ENCODE measurements at places on chromosomes 7 and 10.

DNA sequence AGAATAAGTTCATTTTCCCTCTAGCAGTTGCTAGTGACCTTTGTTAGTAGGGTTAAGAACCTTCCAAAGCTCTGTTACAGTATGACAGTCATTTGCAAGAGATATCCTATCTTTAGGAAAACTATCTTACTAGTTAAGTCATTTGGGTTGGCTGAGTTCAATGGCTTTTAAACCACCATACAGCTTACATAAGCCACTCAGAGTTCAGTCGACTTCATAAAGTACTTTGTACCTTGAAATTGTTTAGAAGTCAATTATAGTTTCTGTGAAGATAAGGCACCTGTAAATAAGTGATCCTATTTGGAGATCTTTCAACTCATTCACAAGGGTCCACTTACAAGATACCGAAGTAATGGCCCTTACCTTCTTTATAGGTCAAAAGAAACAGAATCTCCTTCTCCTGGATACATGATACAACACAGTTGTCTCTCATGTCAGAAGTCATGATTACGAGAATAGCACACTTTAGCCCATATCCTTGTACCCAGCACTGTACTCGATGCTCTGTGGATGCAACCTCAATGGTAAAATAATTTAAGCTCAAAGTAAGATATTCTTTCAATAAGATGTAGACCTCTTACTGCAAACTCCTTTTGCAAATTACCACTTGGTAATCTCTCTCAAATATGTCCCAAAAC is 11.9 kb upstream of the ABCC2 start:
- no peak for DNase-seq

DNA sequence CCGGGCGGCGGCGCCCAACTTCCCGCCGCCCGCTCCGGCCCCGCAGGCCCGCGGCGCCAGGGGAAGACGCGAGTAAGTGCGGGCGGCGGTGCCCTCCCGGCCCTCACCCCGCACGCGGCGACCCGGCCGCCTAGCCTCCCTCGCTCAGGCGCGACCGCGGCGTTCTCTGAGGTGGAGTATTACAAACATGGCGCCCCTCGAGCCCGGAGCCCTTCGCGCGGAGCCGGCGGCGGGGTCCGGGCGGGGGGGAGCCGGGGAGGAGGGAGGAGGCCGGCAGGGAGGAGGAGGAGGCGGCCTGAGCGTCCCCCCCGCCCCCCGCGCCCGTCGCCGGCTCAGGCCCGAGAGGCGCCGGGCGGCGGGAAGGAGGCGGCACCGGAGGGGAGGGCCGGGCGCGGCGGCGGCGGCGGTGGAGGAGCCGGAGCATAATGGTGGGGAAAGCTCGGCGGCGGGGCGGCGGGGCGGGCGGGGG is at the start of gene ZMYND11:
Gene ZMYND11, plus strand, starts transcription at position 324 of the 469 bp plus-strand sequence. CDS start 44,558 bp downstream, outside the sequence.
- peak; percentile 50 for DNase-seq

DNA sequence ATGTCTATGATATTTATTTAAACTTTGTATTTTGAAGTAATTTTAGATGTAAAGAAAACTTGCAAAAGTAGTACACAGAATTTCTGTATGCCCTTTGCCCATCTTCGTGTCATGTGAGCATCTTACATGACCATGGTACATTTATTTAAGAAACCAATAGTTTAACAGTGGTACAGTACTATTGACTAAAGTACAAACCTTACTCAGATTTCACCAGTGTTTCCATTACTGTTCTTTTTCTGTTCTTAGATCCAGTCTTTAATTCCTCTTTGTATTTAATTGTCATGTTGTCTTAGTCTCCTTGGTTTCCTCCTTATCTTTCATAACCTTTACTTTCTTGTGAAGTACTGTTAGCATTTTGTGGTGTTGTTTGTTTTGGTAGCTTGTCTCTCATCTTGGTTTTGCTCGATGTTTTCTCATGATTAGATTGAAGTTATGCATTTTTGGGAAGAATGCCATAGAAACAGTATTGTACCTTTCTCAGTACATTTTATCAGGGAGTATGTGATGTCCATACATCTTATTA is 24.1 kb downstream of the TAX1BP1 start:
- DNase-seq = no peak

- no peak for DNase-seq
Measured at GRCh38 chr7:101575168-101575567, 53.9 kb downstream of the MYL10 start.

DNA sequence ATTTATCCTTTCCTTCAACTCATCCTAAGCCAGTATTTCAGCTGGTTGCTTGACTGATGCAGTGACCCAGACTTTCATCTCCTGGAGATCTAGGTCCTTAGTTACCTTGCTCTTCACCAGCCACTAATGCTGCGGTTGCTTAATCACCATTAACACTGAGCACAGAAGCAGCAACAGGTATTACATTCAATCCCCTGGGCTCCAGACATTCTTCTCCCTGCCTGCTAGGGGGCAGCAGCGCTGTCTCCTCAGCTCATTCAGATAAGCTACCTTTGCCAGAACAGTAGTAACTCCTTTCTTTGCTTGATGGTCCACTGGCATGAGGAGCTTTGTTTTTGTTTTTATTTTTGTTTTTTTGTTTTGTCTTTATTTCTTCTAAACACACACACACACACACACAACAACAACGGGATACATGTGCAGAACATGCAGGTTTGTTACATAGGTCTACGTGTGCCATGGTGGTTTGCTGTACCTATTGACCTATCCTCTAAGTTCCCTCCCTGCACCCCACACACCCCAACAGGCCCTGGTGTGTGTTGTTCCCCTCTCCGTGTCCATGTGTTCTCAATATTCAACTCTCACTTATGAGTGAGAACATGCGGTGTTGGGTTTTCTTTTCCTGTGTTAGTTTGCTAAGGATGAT is 1043.2 kb upstream of the C7orf33 start:
- no peak for DNase-seq

DNA sequence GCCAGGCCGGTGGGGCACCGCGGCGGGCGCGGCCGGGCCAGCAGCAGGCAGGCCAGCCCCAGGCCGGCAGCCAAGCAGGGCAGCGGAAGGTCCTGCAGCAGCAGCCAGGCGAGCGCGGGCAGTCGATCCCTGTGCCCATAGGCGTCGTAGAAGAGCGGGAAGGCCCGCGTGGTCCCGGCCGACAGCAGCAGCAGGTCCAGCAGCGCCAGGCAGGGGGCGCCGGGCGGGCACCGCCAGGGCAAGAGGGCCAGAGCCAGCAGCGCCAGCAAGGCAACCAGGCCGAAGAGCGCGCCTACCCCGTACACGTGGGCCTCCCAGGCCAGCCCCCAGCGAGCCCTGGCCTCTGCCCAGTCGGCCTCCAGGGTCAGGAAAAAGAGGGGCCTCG is 8.4 kb upstream of the RBM28 start:
- DNase-seq = no peak

GRCh38 chr7:36748017-36748487 is 23.8 kb upstream of the AOAH start:
- no peak for DNase-seq

GRCh38 chr10:101450277-101451080 is 96.5 kb downstream of the BTRC start:
- no peak for DNase-seq

GRCh38 chr10:74755273-74755672 is 71.1 kb upstream of the KAT6B start:
- DNase-seq = peak; percentile 14

DNA sequence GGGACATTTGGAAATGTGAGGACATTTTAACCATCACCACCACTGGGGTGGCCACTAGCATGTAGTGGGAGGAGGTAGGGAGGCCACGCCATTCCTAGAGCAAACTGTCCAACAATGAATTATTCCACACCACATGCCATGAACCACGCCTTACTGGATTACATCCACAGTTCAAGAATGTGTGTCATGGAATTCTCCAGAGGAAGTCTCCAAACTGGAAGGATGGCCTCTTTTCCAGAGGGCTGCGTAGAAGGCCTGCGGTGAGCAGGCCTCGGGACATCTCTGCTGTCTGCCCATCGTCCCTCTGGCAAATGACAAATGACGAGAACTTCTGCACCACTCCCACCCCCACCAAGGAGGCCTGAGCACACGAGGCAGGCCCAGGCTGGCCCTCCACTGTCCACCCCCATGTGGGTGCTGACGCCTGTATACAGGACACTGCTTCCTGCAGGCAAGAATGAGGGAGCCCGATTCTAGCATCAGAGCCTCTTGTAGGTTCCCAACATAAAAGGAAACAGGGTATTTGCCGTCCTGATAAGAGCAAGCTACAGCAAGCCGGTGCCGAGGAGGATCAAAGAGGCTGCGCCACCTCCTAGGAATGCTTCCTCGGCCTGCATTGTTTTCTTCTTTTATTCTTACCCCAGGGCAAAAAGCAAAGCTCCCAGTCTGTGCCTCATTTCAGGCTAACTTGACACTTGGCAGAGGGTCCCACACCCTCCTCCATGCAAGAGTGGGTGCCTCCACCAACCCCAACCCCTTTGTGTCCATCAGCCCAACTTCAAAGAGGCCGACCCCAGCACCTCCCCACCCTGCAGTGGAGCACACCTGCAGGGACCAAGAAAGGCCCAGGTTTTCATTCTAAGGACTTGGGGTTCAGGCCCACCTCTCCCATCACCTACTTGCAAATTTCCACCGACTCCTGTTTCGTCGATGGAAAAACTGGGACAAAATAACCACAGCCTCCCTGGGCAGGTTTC is 23.9 kb downstream of the TNS3 start:
- DNase-seq = no peak

DNA sequence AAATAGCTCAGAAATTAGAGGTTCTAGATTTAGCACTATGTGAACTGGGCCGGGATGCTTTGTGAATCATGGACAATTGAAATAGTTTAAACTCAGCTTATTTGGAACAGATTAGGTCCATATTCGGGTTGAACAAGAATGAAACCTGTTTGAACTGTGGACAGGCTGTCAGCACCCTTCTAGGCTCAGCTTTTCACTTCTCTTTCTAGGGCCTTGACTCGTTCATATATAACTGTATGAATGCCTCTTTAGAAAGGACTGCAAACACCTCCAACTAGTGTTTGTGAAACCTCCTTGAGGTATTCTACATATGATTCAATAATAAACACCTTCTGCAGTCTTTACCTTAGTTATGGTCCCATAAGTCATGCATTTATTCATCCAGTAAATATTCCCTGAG is 115.6 kb downstream of the REEP3 start:
- DNase-seq = no peak

DNA sequence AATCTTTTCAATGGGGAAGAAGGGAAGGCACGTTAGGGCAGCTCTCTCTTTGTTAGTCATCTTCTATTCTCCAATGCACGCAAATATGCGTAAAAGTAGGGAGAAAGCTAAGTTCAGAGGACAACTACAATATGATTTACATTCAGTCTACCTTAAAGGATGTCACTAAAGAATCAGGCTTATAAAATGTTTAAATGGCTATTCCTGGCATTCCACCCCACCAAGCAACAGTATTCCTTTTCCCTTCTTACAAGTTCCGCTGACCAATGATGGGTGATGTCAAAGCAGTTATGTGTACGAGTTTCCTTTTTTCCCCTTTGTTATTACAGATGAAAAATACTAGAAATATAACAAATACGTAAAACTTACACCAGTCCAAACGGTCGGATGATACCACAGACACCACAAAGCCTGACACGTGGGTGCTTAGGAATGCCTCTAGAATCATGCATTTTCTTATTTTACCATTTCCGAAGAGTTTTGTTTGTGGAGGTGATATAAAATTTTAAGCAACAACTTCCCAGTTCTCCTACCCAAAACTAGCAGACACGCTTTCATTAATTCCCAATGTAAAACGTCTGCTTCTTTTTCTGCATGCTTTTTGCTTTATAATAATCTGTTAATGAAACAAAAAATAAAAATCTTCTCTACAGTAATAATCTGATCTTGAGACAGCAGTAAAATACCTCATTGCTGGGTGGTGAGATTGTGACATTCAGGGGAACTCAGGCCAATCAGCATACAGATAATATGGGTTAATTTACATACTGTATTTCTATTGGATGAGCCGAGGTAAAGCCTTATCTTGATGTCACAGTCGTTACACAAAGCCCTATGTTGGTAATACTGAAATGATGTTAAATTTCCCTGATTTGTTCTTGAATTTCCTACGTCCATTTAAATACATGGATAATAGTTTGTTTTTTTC is 708 bp upstream of the GPR85 start:
- DNase-seq = no peak

GRCh38 chr7:66142996-66143395 is 28.3 kb downstream of the CRCP start:
- DNase-seq = no peak

- DNase-seq = no peak
Measured at GRCh38 chr7:4882169-4883032, 1.1 kb downstream of the RADIL start.

- DNase-seq = no peak
Measured at GRCh38 chr10:89662596-89662995, 17.6 kb upstream of the PANK1 start.

GRCh38 chr7:102186306-102186705 is 100.4 kb upstream of the SH2B2 start:
- no peak for DNase-seq

DNA sequence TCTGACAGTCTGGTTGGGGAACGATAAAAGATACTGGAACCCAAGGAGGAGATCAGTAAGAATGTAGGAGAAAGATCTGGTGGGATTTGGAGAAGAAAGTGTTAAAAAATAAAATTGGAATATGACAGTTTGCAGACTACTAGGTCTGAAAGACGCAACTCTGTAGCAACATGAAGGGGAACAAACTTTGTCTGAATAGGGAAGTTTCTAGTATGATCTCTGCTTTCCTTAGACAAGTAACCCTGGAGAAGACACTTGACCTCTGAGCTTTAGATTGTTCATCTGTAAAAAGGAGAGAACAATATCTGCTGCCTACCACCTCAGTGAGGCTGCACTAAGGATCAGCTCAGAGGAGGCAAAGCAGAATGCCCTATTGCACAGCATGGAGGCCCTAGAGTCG is 3.0 kb upstream of the PRSS1 start:
- DNase-seq = no peak

DNA sequence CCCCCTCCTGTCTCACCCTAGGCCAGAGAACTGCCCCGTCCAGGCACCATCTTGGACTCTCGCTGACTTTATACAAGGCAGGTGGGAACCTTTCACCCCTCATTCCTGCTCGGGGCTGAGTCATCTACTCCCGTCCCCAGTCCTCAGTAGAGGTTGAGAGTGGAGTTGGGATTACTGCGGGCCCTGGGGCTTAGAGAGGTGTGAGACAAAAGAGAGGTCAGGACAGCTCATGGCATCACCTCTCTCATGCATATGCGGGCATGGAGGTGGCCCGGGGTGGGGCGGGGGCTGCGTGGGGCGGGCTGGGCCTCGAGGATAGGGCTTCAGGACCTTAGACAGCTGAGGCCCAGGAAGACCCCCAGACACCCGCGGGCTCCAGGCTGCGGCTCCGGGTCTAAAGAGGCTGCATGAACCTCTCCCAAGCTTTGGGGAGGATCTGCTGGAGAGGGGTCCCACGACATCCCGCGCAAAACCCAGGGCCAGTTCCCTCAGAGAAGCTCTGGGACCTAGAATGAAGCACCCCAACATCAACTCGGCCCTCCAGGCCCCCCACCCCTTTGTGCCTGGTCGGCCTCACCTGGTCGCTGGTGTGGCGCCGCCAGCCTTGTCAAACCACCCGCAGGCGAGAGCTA is 317 bp downstream of the PDZD7 start:
- no peak for DNase-seq

Measured in T-helper 2 cell (primary cell).